ENCODE measurements at places on chromosomes 6 and 20. TPM values are rescaled to one million over a fixed set of nuclear protein-coding genes. Genes with fewer than 3 reads are reported as not detected.

DNA sequence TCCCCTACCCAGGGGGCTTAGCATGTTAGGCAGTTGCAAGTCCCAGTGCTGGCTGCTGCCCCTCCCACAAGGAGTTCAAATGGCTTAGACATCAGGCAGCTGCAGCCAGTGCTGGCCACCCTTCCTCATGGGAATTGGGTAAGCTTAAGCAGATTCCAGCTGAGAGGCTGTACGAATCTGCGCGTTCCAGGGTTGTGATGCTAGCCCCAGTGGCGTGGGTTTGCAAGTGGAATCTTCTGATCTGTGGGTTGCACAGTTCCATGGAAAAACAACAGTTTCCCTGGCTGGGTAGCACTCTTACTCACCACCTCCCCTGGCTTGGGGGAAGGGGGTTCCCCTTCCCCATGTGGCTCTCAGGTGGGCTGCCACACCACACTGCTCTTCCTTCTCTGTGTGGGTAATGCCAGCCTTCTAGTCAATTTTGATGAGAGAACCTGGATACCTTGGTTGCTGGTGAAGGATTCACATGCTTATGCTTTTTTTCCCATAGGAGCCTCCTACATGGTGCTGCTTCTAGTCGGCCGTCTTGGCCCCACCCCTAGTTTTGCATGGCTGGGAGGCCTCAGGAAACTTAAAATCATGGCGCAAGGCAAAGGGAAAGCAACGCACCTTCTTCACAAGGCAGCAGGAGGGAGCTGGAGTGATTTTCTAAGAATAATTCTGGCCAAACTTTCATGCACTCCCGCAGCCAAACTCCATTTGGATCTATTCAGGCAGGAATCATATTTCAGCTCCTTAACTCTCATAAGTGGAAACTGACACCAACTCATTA lies 13.0 kb downstream of the DYNLT2 start:
- DNase-seq, result no peak

TBC1D20 gene
- 10.9 TPM for total RNA-seq

DIDO1 gene
- 53.2 TPM for total RNA-seq

GRCh38 chr20:50058662-50059402 lies 54.1 kb downstream of the UBE2V1 start:
- DNase-seq, result no peak

- DNase-seq, result no peak
Observed at GRCh38 chr20:37530696-37531095, 3.0 kb upstream of the BLCAP start.

GRCh38 chr20:13397300-13397724 lies 176.2 kb downstream of the ISM1 start:
- no peak for DNase-seq

DNA sequence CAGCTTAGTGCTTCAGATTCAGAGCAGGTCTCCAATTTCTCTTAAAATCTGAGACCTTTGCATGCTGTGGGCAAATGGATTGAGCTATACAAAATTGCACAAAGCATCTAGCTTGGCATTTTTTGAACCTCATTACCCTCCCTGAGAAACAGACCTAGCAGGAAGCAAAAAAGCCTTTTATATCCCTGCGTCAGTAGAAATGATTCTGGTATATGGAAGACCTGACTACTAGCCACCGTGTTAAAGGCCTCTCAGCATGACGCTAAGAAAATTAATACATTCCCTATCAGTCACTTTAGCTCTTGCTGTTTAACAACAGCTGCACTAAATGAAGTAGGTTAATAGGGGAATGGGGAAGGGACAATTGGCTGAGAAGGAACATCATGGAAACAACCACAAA lies 110.7 kb upstream of the SMLR1 start:
- no peak for DNase-seq

ADGRF1 gene
- total RNA-seq, result not detected

DNA sequence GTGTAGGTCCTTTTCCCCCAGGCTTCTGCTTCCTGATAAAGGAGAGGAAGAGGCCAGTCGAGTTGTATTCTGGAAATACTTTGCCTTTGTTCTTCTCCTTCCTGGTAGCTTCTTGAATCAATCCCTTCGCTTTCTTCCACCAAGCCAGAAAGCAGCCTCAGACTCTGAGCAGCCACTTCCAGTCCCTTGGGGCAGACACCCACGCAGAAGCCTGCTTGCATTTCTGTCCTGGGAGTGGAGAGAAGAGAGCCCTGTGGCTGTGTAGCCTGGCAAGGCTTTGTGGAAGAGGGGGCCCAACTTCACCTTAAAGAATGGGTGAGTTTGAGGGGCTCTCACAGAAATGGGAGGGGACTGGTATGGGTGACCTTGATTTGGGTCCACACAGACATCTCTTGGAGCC lies 211.0 kb upstream of the SSTR4 start:
- DNase-seq, result no peak

- DNase-seq, result no peak
Observed at GRCh38 chr20:2261046-2261485, 34.7 kb upstream of the TGM3 start.

DNA sequence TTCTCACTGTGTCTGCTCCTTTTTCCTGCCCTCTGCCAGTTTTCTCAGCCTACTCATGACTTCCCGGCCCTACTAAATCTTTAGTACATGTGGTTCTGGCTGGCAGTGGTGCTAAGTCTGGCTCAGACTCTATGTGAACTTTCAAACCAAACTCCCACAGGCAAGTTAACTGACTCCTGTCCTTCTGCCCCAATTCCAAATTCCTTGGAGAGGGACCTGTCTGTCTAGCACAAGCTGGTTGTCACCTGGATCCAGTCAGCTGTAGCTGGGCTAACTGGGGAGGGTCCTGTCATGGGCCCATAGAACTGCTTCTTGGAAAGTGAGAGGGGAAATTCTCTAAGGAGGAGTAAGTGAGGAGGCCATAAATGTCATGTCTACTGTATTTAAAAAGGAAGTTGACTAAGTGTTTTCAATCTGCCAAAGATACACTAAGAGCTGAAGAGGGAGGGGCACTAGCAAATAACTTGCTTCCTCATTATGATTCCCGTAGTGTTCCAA lies 240.1 kb downstream of the KCNQ5 start:
- DNase-seq, result no peak

- DNase-seq, result no peak
Observed at GRCh38 chr6:84739866-84740208, 24.6 kb downstream of the TBX18 start.

- peak; percentile 91 for DNase-seq
Observed at GRCh38 chr6:34202329-34203201, 34.1 kb upstream of the HMGA1 start.

GRCh38 chr6:121479486-121480098 lies 44.1 kb downstream of the GJA1 start:
- DNase-seq, result no peak

NRN1 gene
- total RNA-seq, result 0.63 TPM

RNGTT gene
- total RNA-seq, result 26.9 TPM

HLA-DOA gene
- 6.1 TPM for total RNA-seq

FGD2 gene
- 0.04 TPM for total RNA-seq

DNA sequence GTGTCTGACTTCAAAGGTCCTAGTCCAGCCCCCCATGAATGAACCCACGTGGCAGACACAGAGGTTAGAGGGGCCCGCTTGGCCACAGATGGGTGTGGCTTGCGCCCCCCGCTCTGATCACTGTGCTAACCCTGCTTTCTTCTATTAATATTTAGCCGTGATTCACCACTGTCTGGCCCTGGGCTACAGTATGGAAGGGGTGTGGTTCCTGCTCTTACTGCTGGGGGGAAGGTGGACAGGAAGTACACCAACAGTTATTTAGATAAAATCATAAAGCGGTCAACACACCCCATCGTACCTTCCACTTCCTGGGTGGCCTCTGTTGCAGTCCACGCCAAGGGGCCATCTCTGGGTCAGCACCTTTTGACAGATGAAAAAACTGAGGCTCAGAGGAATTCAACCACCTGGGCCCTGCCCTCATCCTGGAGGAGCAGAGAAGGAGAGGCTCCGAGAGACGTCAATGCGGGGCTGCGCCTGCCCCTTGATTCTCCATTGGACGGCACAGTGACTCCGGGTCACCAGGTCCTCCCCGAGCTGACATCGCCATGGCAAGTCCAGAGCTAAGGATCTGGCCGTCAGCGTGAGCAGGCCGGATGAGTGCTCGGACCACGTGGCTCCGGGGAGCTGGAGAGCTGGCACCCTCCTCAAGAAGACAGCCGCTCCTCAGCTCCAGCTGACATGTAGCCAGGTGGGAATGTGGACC lies 206.3 kb downstream of the PREX1 start:
- no peak for DNase-seq

DNA sequence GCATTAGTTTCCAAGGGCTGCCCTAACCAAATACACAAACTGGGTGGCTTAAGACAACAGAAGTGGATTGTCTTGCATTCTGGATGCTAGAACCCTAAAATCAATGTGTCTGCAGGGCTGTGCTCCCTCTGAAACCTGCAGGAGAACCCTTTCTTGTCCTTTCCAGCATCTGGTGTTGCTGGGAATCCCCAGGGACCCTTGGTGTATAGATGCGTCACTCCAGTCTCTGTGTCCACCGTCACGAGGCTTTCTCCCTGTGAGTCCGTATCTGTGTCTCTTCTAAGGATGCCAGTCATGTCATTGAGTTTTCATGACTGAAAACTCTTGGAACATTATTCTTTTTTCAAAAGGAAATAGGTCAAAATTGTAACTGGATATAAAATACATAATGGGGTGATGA lies 142.9 kb downstream of the RNASET2 start:
- no peak for DNase-seq

DNA sequence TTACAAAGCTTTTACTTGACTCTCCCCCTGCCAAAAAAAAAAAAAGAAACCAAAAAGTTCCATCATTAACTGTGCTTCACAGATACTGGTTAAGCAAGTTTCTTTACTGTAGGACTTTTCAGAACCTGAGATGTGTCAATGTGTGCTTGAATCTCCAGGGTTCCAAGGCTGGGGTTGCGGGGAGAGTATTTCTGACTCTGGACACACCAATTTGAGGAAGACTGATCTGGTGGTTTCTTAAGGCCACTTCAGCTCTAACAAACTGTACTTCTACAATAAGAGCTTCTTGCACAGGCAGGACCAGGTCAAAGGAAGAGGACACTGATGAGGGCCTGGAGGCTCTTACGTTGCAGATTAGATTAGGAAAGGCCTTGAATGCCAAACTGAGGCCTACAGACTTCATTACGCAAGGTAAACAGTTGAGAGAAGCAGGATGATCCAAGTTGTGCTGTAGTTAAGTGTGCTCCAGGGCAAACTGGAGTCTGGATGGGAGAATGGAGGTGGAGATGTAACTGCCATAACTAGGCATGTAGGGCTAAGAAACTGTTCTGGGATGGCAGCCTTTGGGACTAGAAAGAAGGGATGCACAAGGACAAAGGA lies 24.4 kb downstream of the COMMD7 start:
- DNase-seq, result no peak

DNA sequence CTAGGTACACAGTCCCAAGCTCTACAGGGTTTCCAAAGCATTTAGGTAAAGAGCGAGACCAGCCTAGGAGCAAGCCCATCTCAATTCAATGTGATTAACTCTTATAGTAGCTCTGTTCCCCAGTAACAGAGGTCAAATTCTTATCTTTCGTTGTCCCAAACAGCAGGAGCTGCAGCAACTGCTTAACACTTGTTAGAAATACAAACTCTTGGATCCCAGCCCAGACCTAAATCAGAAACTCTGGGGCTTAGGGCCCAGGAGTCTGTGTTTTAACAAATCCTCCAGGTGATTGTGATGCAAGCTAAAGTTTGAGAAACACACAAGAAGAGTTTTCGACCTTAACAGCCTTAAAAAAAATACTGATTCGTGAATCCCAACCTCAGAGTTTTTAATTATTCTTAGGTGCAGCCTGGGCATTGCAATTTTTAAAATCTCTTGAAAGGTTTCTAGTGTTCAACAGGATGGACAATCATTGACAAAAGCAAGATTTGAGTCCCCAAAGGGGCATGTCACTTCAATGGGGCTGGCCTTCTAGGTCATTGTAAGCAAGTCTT lies 127.4 kb upstream of the HCRTR2 start:
- DNase-seq, result no peak

SLC22A16 gene
- not detected for total RNA-seq

- DNase-seq, result no peak
Observed at GRCh38 chr6:121881974-121882667, 446.7 kb downstream of the GJA1 start.
